Mesothelial cell of epicardium (in vitro differentiated cells): ENCODE measurements at places on chromosomes 6 and 20. TPM values are rescaled to one million over a fixed set of nuclear protein-coding genes. Genes with fewer than 3 reads are reported as not detected.

FOXS1 gene
- 1.9 to 2.5 TPM (median 2.1 TPM) in 3 replicates for total RNA-seq

WTAP gene
- 116 to 122 TPM (median 118 TPM) in 3 replicates for total RNA-seq

IMPG1 gene
- not detected in 3 replicates for total RNA-seq

CD24 gene
- 377 to 390 TPM (median 382 TPM) in 3 replicates for total RNA-seq

GRCh38 chr6:48535582-48536009 is 424.6 kb upstream of the PTCHD4 start:
- H3K4me1 ChIP-seq = peaks cover 1% of the 10 kb centered on the region
- no peaks in the 10 kb centered on the region for H3K27me3 ChIP-seq
- DNase-seq = no peak
- H3K4me3 ChIP-seq = no peak overlapping the region
- no peak overlapping the region for H3K27ac ChIP-seq

GRCh38 chr20:63573647-63574131 is 350 bp downstream of the HELZ2 start:
- peak overlapping the region; percentile 78 for H3K4me3 ChIP-seq
- DNase-seq = no peak
- H3K4me1 ChIP-seq = no peaks in the 10 kb centered on the region
- H3K27ac ChIP-seq = peak overlapping the region; percentile 82

GRCh38 chr6:125811259-125811658 is 20.5 kb downstream of the NCOA7 start:
- no peaks in the 10 kb centered on the region for H3K27me3 ChIP-seq
- H3K4me3 ChIP-seq = no peak overlapping the region
- H3K4me1 ChIP-seq = peaks cover 65% of the 10 kb centered on the region
- no peaks in the 10 kb centered on the region for H3K36me3 ChIP-seq
- no peak for DNase-seq
- H3K27ac ChIP-seq = peak overlapping the region; percentile 60

DNA sequence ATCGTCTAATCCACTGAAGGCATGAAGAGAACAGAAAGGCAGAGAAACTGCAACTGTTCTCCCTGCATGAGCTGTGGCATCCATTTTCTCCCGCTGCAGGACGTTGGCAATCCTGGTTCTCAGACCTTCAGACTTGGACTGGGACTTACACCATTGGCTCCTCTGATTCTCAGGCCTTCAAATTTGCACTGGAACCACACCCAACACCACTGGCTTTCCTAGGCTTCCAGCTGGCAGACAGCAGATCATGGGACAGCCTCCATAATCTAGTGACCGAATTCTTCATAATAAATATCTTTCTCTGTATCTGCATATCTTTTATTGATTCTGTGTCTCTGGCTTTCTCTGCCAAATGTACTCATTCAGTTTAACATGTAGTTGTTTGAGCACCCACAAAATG is 14.1 kb upstream of the ARG1 start:
- H3K36me3 ChIP-seq = no peaks in the 10 kb centered on the region
- no peaks in the 10 kb centered on the region for H3K27me3 ChIP-seq
- no peaks in the 10 kb centered on the region for H3K4me1 ChIP-seq

DNA sequence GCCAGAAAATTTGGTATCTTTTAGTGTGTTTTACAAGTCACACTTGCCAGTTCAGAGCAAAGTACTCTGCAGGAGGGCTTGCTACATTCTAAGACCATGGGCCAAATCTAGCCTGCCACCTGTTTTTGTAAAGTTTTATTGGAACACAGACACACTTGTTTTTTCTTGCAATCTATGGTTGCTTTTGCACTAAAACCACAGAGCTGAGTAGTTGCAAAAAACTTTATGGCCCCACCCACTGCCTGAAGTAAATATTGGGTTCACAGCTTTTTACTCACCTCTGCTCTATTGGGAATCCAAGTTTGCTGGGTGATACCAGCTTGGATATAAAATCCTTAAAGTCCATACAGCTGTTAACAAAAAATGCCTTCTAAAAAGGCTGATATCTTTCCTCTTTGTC is 109.0 kb downstream of the ZFP64 start:
- peaks cover 31% of the 10 kb centered on the region for H3K36me3 ChIP-seq
- no peak overlapping the region for H3K4me3 ChIP-seq
- H3K27ac ChIP-seq = no peak overlapping the region
- no peaks in the 10 kb centered on the region for H3K27me3 ChIP-seq
- no peak for DNase-seq
